ENCODE measurements at places on chromosomes 6 and 20. TPM values are rescaled to one million over a fixed set of nuclear protein-coding genes. Genes with fewer than 3 reads are reported as not detected.

Gene HLA-DPA1
- 0.34 TPM for total RNA-seq

Gene PHACTR3
- total RNA-seq: 1.3 TPM

Gene MYB
- total RNA-seq: 0.19 TPM

Gene KIAA1755
- total RNA-seq: 0.05 TPM

Gene CUTA
- 61.7 TPM for total RNA-seq

Gene PBOV1
- total RNA-seq: not detected

Gene BMP5
- not detected for total RNA-seq

Gene TBC1D7
- total RNA-seq: 16.6 TPM

Gene EPM2A
- total RNA-seq: 6.9 TPM

Gene WFDC8
- total RNA-seq: not detected

Gene SMIM28
- total RNA-seq: not detected

Gene PACSIN1
- total RNA-seq: not detected

GRCh38 chr6:24603241-24603640 is 42.8 kb downstream of the KIAA0319 start:
- no peak for DNase-seq

- peak; percentile 11 for DNase-seq
These were observed 273.4 kb upstream of the SASH1 start for GRCh38 chr6:148069256-148069655.

GRCh38 chr20:49526056-49526455 is 41.9 kb downstream of the PTGIS start:
- no peak for DNase-seq

GRCh38 chr6:138815221-138815620 is 19.3 kb downstream of the ECT2L start:
- no peak for DNase-seq

DNA sequence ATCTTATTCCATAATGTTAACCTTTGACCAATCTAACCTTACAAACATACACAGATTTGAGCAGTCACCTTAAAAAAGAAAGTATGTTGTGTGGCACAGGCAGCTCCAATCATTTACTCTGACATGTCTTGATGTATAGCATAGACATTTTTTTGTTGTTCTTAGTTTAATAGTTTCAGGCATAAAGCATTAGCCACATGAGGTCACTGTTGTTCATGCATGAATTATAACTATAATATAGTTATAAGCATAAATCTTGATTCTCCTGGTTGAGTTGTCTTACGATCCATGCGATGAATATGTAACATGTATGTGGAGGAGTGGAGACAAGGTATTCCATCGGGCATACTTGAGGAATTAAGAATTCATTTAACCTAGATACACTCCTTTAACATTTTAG is 26.1 kb upstream of the NKAIN2 start:
- DNase-seq: no peak

- DNase-seq: no peak
These were observed 204.9 kb upstream of the ID4 start for GRCh38 chr6:19632230-19632629.

DNA sequence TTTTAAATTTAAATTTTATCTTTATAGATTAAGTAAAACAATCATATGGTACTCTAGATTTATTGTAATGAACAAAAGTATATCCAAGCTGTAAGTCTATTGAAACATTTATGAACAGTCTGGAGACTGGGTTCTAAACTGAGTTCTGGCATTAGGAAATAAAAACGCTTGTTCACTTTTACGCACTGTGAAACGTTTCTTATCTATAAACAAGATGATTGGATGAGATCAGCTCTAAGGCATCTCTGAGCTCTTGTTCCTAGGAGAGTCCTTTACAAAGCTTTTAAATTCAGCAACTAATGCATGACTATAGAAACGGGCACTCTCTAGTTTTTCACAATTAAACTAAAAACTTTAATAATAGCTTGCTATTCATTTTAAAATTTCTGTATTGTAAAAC is 6.8 kb downstream of the HUS1B start:
- DNase-seq: no peak

GRCh38 chr6:162671580-162672165 is 55.9 kb downstream of the PRKN start:
- DNase-seq: no peak

- DNase-seq: no peak
These were observed 16.2 kb upstream of the IRAK1BP1 start for GRCh38 chr6:78851156-78851555.

GRCh38 chr6:9583753-9584352 is 831.0 kb downstream of the TFAP2A start:
- no peak for DNase-seq

DNA sequence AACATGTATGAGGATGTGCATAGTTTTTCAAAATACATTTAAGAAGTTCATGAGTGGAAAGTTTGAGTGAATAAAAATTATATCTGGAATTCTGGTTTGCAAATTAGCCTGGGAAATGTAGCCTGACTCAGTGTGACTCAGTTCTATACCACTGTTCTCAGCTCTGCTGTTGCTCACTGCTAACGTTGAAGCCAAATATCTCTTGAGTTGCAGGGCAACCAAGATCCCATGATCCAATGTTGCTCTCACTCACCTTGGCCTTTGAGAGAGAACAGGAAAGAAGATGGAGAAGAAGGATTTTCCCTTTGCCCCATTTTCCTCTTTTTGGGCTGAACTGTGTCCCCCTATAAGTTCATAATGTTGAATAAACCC is 28.9 kb downstream of the PSMB9 start:
- DNase-seq: no peak

- no peak for DNase-seq
These were observed 192.8 kb downstream of the LRFN2 start for GRCh38 chr6:40394381-40394780.

DNA sequence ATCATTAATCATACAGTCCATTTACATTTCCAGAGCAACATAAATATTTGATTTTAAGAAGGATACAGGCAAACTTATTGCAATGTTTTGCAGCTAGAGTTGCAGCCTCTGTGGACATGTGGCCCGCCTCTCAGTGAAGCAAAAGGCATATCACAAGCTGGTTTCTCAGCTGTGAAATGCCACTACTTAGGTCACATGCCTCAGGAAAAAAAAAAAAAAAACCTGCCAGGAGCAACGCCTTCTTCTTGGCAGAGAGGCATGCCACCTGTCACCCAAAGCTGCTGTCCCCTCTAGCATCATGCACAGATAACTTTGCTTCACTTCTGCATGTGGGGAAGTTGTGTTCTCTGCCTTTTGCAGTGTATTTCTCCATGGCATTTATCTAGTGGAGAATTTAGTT is 18.5 kb downstream of the GRM1 start:
- DNase-seq: no peak

- no peak for DNase-seq
These were observed 131.1 kb downstream of the TBXT start for GRCh38 chr6:166036316-166037095.

DNA sequence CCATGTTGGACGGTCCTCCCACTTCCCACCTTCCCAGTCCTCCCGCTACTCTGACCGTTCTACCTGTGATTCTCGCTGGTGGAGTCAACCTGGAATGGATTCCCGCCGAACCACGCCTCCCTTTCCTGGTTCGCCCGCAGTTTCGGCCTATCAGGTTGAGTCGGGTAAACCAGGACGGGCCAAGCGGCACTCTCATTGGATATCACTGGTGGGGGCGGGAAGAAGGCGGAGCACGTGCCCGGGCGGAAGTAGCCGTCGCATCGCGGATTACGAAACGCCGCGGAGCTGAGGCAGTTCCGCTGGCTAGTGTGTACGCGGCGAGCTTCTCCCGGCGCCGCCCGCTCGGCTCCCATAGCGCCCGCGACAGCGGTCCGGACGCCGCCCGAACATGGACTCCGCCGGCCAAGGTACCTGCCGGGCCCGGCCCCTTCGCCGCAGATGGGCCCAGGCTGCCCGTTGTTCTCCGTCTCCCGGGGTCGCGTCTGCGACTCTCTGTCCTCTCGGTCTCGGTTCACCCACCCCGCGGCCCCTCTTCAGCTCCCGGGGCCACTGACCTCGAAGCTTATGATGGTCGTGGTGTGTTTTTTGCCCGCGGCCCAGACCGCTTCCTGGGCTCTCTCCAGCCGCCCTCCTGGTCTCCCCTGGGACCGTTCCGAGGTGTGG is at the start of gene TPD52L2:
TPD52L2 (plus strand) TSS at position 293 of the 663 bp plus-strand sequence; CDS start at position 389, 96 bp downstream.
- DNase-seq: peak; percentile 99

GRCh38 chr6:139239064-139239463 is 52.7 kb downstream of the TXLNB start:
- DNase-seq: no peak

DNA sequence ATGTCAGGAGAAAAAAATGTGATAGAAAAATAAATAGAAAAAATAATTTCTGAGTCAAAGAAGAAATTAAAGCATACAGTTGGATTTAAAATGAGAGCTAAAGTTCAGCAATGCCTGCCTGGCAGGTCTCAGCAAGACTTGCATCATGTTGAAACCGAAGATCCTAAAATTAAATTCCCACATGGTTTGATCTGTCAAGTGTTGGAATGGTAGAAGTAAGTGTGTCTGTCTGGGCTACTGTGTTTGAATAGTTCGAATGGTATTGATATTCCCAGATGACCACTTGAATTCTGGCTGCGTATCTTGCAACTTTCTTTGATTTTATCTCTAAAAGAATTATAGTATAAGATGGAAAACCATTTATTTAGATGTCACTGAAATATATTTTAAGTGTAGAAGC is 1349.6 kb downstream of the EPHA7 start:
- no peak for DNase-seq

GRCh38 chr6:17932330-17932852 is 55.0 kb downstream of the KIF13A start:
- peak; percentile 53 for DNase-seq

DNA sequence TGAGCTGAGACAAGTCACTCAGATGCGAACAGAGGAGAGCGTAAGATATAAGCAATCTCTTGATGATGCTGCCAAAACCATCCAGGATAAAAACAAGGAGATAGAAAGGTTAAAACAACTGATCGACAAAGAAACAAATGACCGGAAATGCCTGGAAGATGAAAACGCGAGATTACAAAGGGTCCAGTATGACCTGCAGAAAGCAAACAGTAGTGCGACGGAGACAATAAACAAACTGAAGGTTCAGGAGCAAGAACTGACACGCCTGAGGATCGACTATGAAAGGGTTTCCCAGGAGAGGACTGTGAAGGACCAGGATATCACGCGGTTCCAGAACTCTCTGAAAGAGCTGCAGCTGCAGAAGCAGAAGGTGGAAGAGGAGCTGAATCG is 9.5 kb upstream of the SNRNP48 start:
- no peak for DNase-seq

DNA sequence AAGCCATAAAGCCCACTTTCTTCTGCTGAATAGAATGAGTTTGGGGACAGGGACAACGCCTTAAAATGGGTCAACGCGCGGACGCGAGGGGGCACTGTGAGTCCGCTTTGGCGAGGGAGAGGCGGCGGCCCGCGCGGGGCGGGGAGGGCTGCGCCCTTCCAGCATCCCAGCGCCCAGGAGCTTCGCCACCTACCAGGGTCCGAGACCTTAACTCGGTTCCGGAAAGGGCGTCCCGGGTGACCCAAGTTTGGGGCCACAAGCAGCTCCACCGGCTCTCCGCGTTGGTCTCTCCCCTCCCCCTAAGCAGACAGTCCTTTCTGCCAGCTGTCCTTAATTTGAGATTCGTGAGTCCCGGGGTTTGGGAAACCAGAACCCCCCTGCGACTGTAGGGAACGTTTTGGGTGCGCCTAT is 1.8 kb upstream of the SAMD5 start:
- DNase-seq: peak; percentile 76
